ENCODE measurements at places on chromosomes 13 and 19.

DNA sequence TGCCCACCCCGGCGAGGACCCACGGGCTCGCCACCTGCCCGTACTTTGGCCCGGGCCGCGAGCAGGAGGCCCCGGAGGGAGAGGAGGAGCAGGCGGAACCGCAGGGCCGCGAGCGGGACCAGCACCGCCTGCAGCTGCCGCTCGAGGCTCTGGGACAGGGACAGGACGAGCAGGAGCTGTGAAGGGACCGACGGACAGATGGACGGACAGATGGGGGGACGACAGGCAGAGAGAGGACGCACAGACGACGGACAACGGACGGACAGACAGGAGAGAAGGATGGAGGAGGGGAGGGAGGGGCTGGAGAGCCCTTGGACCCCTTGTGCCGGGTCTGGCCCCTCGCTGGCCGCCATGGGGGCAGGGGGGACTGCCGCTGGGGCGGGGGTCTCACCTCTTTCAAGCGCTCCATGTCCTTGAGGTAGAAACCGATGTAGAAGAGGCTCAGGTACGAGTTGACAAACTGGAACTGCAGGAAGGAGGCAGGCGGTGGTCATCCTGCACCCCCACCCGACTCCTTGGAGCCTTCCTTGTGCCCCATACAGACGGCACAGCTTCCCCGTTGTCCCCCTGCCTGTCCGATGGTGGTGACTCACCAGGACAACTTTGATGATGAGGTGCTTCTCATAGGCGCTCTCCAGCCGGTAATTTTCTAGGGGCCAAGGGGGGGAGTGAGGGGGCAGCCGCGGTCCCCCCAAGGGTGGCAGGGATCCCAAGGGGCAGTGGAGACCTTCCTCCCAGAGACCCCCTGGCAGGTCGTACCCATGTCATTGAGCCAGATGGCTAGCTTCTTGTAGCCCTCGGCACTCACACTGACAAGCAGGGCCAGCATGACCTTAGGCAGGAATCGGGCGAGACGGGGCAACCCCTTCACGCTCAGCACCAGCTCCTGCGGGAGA is 5.0 kb downstream of the ANO8 start:
- no peak for DNase-seq

GRCh38 chr13:40221460-40222201 is 444.8 kb downstream of the FOXO1 start:
- peak; percentile 33 for DNase-seq

DNA sequence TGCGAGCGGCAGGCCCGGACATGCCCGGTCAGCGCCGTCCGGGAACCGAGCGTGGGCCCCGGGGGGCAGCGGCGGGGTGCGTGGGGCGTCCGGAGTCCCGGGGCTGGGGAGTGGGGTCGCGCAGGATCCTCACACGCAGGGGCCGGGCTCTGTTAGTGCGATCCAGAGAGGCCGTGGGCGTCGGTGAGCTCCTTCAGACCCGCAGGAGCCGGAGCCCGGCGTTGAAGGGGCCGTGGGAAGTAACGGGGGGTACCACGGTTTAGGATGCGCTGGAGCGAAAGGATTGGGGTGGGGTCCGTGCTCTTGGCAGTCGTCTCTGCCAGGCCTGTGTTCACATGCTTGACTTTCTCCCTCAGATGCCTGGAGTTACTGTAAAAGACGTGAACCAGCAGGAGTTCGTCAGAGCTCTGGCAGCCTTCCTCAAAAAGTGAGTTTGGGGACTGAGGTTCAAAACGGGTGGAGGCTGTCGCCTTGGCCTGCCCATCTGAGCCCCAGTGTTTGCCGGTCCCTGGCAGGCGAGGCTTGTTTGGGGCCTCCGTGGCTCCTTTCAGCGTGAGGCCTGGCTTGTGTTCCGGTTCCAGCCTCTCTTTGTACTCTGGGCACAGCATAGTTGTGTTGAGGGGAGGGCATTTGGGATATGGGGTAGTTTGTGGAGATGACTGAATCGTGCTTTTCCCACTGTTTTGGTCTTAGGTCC is 512 bp downstream of the RPS19 start:
- no peak for DNase-seq

DNA sequence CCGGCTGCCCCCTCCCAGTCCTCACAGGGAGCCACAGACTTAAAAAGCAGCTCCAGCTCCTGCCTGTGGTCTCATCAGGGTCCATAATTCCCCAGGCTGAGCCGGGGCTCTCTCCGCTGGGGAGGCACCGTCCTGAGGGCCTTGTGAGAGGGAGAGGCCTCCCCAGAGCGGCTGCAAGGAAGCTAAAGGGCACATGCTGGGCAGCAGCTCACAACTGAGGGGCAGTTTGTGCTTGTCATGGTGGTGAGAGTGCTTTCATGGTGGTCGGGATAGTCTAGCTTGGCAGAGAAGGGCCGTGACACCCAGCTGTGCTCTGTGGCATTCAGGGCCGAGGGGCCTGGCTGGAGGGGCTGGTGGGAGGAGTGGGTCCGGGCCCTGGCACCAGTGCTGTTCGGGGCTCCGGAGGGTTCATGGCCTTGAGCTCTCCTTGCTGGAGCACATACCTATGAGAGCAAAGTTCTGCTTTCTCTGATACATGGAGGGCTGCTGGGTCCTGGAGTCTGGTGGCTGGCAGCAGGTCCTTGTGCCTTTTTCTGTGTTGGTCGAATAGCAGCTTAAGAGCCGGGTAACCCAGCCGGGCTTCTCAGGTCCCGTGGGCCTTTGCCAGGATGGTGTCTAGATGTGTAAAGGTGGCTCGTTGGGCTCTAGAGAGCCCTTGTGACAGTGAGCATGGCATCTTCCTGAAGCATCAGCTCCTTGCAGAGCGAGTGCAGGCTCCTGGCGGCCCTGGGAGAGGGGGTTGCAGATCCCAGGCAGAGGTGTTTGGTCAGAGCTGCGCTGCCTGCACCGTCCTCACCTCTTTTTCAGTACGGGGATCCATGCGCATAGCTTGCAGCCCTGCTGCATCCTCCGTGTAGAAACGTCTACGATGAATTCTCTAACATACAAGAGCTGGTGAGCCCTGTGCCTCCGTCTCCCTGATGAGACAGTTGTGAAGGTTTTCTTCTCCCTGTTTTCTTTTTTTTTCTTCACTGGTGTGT is 8.8 kb downstream of the UPF1 start:
- no peak for DNase-seq

- no peak for DNase-seq
These were observed 10.6 kb downstream of the NOP53 start for GRCh38 chr19:47755762-47756626.

Data from activated CD4-positive, alpha-beta T cell treated with anti-CD3 and anti-CD28 coated beads, Interleukin-2, amount 10 ng/mL, durations not matched to agents 7 days and 5 days (primary cell).